ENCODE measurements at places on chromosomes 16 and 17.

DNA sequence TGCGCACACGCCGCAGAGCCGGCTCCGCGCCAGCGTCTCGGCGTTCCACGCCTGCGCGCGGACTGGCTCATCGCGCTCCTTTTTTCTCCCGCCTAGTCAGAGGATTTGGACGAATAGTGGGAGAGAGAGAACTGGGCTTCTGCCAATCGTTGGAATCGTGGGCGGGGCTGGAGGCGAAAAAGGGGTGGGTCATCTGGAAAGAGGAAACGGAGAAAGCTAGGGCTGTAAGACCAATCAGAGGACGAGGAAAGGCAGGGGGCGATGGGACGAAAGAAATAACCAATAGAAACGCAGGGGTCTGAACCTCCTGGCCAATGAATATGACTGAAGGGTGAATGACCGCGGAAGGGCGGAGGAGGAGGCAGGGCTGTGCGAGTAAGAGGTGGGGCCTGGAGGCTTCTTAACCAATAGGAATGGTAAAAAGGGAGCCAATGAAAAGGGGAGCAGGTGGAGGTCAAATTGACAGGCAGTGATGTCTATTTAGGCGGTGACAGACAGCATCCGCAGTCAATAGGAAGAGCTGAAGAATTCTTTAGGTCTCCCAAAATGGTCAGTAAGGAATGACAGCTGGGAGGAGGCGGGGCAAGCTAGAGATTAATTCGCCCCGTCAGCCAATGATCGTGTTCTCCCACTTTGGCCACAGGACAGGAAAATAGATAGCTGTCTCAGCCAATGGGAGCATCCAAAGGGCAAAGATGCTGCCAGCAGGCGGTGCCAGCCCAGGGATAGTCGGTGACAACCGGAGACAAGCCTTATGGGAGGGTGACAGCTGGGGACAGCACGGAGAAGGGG is at the start of gene TBC1D10B:
TSS of gene TBC1D10B (minus strand) at position 39 of the 792 bp plus-strand sequence. CDS start 311 bp downstream, outside the sequence.
- peak; percentile 99 for DNase-seq

GRCh38 chr16:27522173-27522707 is 27.5 kb downstream of the GTF3C1 start:
- no peak for DNase-seq

DNA sequence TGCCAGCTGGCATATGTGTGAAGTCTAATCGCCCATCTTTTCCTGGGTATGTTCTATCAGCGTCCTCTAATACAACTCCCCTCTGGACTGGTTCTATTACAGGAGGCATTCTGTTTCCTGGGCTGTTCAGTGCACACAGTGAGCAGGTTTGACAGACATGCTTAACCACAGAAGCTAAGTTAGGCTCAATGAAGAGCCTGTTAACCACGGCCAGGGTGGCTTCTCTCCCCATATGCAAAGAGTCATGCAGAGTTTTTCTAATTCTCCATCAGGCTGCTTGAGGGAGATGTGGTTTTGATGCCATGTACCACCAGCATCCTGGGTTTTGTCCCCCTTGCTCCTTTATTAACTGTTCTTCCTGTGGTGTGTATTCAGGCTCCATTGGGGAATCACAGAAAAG is 57.2 kb upstream of the ALOX12 start:
- DNase-seq: no peak

- no peak for DNase-seq
Observed at GRCh38 chr16:16033208-16033717, 83.8 kb downstream of the ABCC1 start.

- DNase-seq: no peak
Observed at GRCh38 chr16:87409153-87409552, 17.0 kb downstream of the MAP1LC3B start.

DNA sequence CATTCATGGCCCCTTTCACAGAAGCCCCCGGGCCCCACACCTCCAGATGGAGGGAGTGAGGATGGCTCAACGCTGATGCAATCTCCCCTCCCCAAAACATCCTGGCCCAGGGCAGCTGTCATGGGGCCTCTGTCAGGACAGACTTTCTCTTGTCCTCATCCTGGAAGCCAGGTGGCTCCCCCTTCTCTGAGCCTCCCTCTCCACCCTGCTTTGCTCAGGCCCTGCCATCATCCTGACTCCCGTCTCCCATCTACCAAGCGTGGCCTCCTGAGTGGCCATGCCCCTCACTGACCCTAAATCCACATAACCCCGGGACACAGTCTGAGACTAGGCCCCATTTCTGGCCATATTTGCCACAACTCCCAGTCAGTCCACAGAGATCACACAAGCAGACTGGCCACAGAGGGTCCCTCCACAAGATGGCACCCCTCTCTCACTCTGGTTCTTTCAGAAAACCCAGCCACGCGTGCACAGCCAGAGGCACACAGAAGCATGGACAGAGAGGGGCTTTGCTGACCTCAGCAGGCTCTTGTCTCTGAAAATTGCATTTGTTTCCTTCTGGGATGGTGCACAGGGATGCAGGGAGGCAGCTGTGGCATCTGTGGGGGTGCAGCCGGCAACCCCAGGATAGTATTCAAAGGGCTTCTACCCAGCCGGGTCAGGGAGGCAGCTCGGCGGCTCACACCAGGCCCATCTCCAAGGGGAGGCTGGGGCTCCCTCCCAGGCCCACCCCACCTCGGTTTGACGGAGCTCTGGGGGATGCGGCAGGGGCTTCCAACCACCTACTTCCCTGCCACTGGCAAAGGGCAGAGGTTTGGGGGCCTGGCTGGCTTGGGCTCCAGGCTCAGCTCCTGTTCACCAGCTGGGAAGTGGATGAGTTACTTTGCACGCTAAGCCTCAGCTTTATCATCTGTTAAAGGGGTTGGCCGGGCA is 16.9 kb downstream of the DOC2B start:
- no peak for DNase-seq

DNA sequence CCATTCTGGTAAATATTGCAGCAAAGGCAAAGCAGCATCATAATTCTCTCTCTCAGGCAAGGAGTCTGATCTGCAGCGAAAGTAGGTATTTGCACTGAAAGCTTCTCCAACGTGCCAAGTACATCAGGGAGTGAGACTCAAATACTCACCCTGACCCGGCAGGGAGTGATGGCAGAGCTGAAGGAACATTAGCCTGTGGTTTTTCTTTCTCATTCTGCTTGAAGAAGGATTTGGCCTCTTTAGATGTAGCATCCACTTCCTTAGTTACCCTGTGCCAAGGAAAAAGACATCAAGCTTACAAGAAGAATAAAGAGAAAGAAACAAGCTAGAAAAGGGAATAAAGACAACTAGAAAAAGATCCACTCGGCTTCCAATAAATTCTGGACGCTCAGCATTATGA is 38.4 kb downstream of the CFDP1 start:
- DNase-seq: no peak

GRCh38 chr16:25228372-25228771 is 11.6 kb downstream of the AQP8 start:
- DNase-seq: no peak

- no peak for DNase-seq
Observed at GRCh38 chr17:69346766-69347165, 19.8 kb upstream of the ABCA5 start.

Data from COR-L47 (cell line).